Activated naive CD4-positive, alpha-beta T cell treated with anti-CD3 and anti-CD28 coated beads, Interleukin-2, amount 50 U/mL, for 16 hours (primary cell): ENCODE measurements at places on chromosomes 16 and 17.
A peak's percentile ranks its signal among the peaks of the same experiment; 100 is the strongest.

- no peak for DNase-seq
Observed at GRCh38 chr16:79004309-79004708, 596.2 kb downstream of the MAF start.

DNA sequence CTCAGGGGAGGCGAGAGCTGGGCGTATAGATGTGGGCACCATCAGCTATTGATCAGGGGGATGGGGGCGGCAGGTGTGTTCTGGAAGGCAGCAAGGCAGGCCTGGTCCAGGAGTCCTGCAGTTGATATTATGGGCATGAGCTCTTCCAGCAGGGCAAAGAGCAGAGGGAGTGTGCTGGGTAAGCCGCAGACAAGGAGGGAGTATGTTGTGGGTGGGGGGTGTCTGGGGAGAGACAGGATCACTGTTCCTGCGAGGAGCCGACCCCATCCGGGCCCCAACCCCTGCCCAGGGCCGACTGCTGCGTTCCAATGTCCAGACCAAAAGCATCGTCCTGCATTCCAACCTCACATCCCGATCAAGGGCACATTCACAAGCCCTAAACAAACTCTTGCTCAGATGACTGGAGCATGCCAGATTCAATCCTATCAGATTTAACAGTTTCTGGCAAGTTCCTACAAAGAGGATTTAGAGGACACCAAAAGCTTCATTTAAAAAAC is 9.2 kb downstream of the MXRA7 start:
- DNase-seq: no peak

- no peak for DNase-seq
Observed at GRCh38 chr17:39538866-39539265, 68.9 kb downstream of the NEUROD2 start.

GRCh38 chr16:77307426-77308162 is 108.4 kb downstream of the SYCE1L start:
- no peak for DNase-seq

DNA sequence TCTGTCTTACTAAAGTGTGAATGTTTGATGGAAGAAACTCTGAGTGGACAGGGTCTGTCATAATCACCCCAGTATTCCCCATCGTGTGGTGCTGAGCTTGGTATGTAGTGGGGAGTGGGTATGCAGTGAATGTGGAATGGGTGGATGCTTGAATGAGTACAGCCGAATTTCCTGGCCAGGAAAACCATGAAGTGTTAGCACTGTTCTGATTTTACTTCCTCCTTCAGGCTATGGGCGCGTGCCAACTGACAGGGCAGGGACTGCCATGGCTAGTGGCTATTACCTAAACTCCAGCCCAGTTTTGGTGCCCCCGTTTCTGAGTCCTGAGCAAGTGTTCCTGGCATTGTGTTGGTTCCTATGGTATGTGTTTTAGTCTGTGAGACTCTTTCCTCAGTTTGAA is 48.6 kb downstream of the PRKCA start:
- no peak for DNase-seq

DNA sequence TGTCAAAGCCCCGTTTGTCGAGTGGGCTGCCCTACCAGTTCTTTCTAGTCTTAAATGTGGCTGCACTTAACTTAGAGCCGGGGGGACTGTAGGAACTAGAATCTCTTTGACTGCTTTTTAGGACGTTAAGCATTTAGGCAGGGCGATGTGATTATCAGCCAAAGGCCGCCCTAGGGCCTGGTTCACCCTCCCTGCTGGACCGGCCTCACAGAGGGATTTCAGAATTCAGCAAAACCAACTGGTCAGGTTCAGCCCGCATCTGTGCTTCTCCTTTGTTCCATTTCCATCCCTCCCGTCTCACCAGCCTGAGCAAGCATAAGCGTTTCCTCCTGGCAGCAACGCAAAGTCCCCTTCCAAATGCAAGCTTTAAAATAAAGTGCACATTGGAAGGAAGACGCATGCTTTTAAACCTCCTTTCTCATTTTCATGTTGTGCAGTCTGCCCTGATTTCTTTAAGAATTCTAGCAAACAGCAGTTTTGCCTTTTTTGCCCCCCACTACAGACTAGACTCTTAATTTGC is 16.5 kb upstream of the NAT9 start:
- DNase-seq: no peak

GRCh38 chr16:6192532-6192931 is 1094.9 kb upstream of the EEF2KMT start:
- no peak for DNase-seq

DNA sequence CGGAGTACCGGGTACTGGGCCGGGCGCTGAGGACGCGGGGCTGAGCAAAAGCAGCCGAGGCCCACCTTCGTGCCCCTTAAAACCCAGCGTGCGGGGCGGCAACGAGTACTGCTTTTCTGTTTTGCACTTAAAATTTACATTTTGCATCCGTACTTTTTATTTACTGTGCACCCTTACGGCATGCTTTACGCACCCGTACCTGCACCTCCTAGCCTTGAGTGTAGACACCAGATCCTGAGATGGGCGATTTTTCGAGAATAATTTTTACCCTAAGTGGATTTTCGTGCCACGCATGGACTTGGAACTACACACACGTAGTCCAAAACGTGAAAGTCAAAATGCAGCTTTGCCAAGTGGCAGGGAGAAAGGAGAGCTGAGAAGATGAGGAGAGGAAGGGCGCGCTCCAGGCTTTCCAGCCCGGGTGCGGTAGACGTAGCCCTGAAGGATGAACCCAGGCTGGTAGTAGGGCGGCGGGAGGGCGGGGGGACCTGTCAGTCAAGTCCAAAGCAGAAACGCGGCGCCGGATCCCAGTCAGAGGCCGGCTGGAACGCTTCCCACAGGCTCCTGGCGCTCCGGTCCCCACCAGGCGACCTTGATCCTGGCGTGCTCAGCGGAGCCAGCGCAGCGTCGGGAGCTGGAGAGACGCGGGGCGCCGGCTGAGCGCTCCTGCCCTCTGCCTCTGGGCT is 1.2 kb upstream of the CBLN1 start:
- DNase-seq: no peak

DNA sequence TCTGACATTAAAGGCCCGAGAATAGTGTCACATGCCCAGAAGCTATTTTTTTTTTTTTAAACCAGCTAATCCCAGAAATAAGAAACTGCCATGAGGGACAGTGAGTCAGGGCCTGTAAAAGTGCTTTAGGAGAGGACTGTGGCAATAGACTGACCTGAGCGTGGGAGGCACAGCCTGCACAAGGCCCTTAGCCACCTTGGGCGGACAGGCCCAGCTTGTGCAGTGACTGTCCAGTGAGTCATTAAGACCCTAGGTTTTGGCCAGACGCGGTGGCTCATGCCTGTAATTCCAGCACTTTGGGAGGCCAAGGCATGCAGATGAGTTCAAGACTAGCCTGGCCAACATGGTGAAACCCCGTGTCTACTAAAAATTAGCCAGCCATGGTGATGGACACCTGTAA is 343.0 kb upstream of the ZFHX3 start:
- no peak for DNase-seq

DNA sequence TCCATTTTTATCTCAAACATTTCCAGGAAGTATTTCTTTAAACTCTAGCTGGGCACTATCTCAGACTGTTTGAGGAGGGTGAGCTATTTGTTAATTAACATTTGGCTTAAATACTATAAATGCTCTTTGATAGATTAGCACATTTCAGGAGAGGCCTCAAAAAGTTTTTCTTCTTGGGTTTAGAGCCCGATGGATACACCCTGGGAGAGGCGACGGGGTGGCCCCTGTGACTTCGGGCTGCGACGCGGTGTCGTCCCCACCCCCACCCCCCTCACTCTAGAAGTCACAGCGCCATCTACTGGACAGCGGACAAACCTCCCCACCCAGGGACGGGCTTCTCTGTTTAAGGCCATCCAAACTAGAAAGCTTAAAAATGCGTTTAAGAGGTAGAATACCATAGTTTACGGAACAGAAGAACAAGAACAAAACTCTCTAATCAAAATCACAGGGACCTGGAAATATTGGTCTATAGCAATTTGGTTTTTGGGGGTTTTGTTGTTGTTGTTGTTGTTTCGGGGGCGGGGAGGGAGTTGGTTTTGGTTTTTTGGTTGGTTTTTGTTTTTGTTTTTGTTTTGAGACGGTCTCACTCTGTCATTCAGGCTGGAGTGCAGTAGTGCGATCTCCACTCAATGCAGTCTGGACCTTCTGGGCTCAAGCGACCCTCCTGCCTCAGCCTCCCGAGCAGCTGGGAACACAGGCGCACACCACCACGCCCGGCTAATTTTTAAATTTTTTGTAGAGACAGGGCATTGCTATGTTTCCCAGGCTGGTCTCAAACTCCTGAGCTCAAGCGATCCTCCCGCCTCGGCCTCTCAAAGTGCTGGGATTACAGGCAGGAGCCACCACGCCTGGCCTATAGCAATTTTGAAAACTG is 254.4 kb downstream of the C16orf95 start:
- peak; percentile 51 for DNase-seq

- DNase-seq: no peak
Observed at GRCh38 chr17:55783684-55784245, 32.9 kb downstream of the PCTP start.
